ENCODE measurements at places on chromosomes 11 and 22.

GRCh38 chr11:70140711-70141485 lies 62.2 kb upstream of the FADD start:
- DNase-seq: no peak

DNA sequence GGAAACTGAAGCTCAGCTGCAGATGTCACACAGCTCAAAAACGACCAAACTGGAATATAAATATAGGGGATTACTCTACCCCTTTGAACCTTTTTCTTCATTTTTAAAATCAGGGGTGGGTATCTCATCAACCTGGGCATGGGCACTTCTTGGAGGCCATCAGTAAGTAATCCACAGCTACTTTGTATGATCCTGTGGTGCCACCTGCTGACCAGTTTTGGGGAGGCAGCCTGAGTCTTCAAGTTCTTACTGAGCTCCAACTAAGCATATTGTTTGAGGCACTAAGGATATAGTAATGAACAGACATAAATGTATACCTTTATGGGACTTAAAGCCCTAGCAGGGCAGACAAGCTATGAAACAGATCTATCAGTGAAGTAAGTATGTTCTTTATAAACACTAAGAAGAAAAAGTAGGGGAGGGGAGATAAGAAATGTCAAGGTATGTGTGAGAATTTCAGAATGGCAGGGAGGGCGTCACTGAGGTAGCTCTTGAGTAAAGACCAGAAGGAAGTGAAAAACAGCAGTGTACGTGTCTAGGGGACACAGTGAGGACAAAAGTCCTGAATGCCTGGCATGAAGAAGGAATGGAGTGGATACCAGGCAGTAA lies 18.4 kb downstream of the TUB start:
- DNase-seq: no peak

GRCh38 chr11:111101881-111102280 lies 143.6 kb upstream of the POU2AF2 start:
- DNase-seq: no peak

DNA sequence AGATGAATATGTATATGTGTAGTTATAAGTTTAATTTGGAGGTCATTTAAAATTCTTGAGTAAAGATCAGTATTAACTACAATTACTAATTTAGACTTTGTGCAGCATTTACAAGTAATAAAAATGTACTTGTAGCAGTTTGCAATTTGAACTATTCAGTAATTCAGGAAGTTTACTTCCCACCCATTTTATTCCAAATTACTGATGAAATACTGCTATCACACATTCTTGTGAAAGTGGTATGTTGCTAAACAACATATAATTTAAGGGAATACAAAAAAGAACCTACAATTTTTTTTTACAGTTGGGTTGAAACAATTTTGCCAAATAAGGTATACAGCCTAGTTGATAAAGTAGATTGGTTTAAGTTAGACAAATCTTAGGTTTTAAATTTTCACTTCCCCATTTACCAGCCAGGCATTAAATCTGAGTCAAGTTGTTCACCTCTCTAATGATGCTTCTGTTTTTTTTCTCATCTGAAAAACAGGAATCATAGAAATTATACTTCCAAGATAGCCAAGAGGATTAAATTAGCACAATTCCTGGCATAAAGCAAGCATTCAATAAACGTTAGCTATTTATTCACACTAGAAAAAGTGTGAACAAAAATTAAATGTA lies 45.3 kb downstream of the ZBTB44 start:
- no peak for DNase-seq

GRCh38 chr11:2804189-2804588 lies 81.4 kb downstream of the CDKN1C start:
- DNase-seq: no peak

GRCh38 chr11:7605186-7605943 lies 67.9 kb downstream of the CYB5R2 start:
- DNase-seq: no peak

DNA sequence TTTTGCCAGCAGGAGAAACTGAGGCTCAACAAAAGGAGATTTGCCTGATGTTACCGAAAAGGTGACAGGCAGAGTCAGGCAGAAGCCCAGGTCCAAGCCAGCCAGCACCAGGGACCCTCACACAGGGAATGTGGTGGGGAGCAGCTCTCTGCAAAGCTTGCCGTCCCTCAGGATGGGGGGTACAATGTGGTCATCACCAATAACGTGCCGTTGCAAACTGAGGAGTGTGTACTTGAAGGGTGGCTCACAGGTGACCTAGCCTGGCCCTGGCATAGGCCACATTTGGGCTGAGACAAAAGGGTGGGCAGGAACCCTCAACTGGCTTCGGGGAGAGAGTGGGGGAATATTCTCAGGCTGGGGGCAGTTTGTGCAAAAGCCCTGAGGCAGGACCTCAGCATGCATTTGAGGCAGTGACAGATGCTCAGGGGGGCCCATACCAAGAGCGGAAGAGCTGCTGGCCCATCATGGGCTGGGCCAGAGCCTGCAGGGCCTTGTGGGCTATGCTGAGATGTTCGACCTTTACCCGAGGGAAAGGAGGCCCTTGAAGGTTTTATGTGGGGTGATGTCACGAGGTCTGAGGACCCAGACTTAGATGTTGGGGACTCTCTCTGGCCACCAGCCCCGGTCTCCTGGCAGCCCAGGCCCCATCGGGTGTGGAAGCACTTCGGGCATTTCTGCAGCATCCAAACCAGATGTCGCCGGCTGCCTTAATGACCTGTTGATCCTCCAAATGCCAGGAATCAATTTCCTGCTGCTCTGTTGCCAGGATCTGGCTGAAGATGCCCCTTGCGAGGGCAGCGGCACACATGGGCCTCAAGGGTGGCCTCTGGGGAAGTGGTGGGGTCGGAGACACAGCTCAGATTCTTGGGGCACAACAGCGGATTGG lies 57.4 kb upstream of the SHISAL1 start:
- no peak for DNase-seq

- no peak for DNase-seq
Observed at GRCh38 chr11:120044011-120044675, 93.8 kb downstream of the TRIM29 start.

DNA sequence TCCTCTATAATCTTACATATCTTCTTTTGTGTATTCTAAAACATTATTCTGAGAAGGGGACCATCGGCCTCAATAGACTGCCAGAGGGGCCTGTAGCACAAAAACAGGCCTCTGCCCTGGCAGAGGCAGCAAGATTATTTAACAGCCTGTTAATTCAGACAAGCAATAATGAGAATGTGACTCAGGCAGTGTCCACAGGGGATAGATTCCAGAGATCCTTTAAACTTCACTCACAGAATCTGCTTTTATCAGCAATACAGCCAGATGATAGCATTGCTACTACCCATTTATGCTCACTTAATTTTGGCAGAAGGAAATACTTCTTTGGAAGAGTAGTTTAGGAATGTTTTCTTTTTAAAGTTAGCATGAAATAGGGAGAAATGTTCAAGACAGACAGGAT lies 44.9 kb downstream of the AAMDC start:
- DNase-seq: no peak

DNA sequence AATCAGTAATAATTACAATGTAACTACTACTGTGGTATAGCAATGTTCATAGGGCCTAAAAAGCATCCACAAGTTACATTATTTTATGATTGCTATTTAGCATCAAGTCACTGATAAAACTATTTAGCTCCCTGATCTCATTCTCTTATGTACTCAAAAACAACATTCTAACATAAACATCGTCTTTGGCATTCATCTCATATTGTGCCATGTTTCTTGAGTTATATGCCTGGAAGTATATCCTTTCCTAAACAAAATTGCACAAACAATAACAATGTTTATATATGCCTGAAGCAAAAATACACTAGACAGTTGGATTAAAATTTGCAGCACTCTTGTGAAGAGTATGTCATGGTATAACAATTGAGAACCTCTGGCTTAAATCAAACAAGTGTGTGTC lies 34.1 kb downstream of the HORMAD2 start:
- DNase-seq: no peak

GRCh38 chr11:96329419-96329818 lies 13.6 kb downstream of the MAML2 start:
- no peak for DNase-seq
